NCI-H460 (cell line): ENCODE measurements at places on chromosomes 4 and X. TPM values are rescaled to one million over a fixed set of nuclear protein-coding genes. Genes with fewer than 3 reads are reported as not detected.

C4orf36 gene
- total RNA-seq = 0.20 TPM in 1 of 2 replicates, not detected in the other

IL3RA gene
- 0.27 and 0.40 TPM in 2 replicates for total RNA-seq

CXCL13 gene
- not detected in 2 replicates for total RNA-seq

CDX4 gene
- not detected in 2 replicates for total RNA-seq

CABS1 gene
- not detected in 2 replicates for total RNA-seq

TCEAL7 gene
- total RNA-seq = not detected in 2 replicates

DUX4 gene
- total RNA-seq = not detected in 2 replicates

DCLK2 gene
- 12.0 and 12.8 TPM in 2 replicates for total RNA-seq

PPID gene
- total RNA-seq = 35.2 and 40.8 TPM in 2 replicates

PAGE2B gene
- total RNA-seq = not detected in 2 replicates

CD40LG gene
- total RNA-seq = not detected in 2 replicates

LRIT3 gene
- not detected in 2 replicates for total RNA-seq

CFAP299 gene
- total RNA-seq = not detected in 2 replicates

GPR34 gene
- total RNA-seq = 0.17 and 0.32 TPM in 2 replicates

TEX13A gene
- not detected in 2 replicates for total RNA-seq

HSFX1 gene
- 0.20 TPM in 1 of 2 replicates, not detected in the other for total RNA-seq

DCAF4L1 gene
- total RNA-seq = 0.40 and 0.50 TPM in 2 replicates

MXD4 gene
- 8.6 and 12.8 TPM in 2 replicates for total RNA-seq

CFI gene
- total RNA-seq = not detected in 2 replicates

ENOPH1 gene
- 57.6 and 59.6 TPM in 2 replicates for total RNA-seq

TMEM150C gene
- total RNA-seq = 0.07 and 0.26 TPM in 2 replicates

ASB11 gene
- not detected in 2 replicates for total RNA-seq

RHOXF2B gene
- total RNA-seq = 0.23 TPM in 1 of 2 replicates, not detected in the other

RASGEF1B gene
- 0.15 TPM in 1 of 2 replicates, not detected in the other for total RNA-seq

NHS gene
- total RNA-seq = 4.6 and 5.0 TPM in 2 replicates

ARHGAP36 gene
- not detected in 2 replicates for total RNA-seq

RAB41 gene
- total RNA-seq = not detected in 2 replicates

RASL11B gene
- total RNA-seq = 0.20 and 0.35 TPM in 2 replicates

FREM3 gene
- total RNA-seq = not detected in 2 replicates

F8A3 gene
- total RNA-seq = 0.30 and 1.0 TPM in 2 replicates

PPP2R2C gene
- total RNA-seq = 14.9 and 17.6 TPM in 2 replicates

WFS1 gene
- 4.5 and 4.6 TPM in 2 replicates for total RNA-seq

BMX gene
- not detected in 2 replicates for total RNA-seq

ETDA gene
- total RNA-seq = not detected in 2 replicates

RBMXL3 gene
- not detected in 2 replicates for total RNA-seq

HSD17B13 gene
- total RNA-seq = 0.17 and 0.20 TPM in 2 replicates

SCD5 gene
- total RNA-seq = 5.6 and 6.4 TPM in 2 replicates

TRAM1L1 gene
- 4.0 and 4.2 TPM in 2 replicates for total RNA-seq

UPF3B gene
- total RNA-seq = 6.6 and 11.6 TPM in 2 replicates

ZMAT1 gene
- total RNA-seq = 2.0 and 2.3 TPM in 2 replicates

TMEM144 gene
- total RNA-seq = 229 and 236 TPM in 2 replicates

HMGN5 gene
- total RNA-seq = 5.1 and 9.5 TPM in 2 replicates

BMPR1B gene
- total RNA-seq = 0.20 and 0.27 TPM in 2 replicates

TBC1D8B gene
- 3.0 and 3.6 TPM in 2 replicates for total RNA-seq

MAGED1 gene
- 35.7 and 49.2 TPM in 2 replicates for total RNA-seq

OPN1MW2 gene
- not detected in 2 replicates for total RNA-seq

GAGE12F gene
- not detected in 2 replicates for total RNA-seq

NUP62CL gene
- 11.8 and 12.6 TPM in 2 replicates for total RNA-seq

ALPK1 gene
- 17.8 and 19.0 TPM in 2 replicates for total RNA-seq

EXOC1L gene
- total RNA-seq = not detected in 2 replicates

PLXNB3 gene
- total RNA-seq = 3.3 and 4.9 TPM in 2 replicates

CLDN22 gene
- not detected in 2 replicates for total RNA-seq

C4orf50 gene
- not detected in 2 replicates for total RNA-seq

RAB33A gene
- not detected in 2 replicates for total RNA-seq

MFAP3L gene
- total RNA-seq = 5.5 and 6.6 TPM in 2 replicates

FAT4 gene
- total RNA-seq = 11.6 and 12.3 TPM in 2 replicates

TEX13C gene
- total RNA-seq = not detected in 2 replicates

CXorf51B gene
- not detected in 2 replicates for total RNA-seq

SHROOM2 gene
- total RNA-seq = 0.12 and 0.17 TPM in 2 replicates
